Astrocyte of the spinal cord (primary cell): ENCODE measurements at places on chromosomes 11 and 22.

DNA sequence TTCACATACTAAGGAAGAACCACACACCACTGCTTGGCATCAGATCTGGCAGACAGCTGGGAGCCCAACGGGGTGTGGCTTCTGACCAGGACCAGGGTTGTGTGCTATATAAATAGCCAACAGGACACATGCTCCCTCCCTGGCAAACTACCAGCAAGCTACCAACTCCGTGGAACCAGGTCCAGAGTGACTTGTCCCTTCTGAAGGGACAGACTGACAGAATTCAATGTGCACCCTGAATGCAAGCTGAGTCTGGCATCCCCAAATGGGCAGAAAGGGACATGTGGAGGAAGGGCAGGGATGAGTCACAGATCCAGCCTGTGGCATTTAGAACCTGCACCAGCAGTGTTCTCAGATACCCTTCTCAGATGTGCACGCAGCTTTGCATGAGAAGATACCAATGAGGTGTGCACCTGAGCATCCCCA is 92.9 kb downstream of the MICAL3 start:
- DNase-seq: no peak

- DNase-seq: no peak
These were observed 2.8 kb downstream of the KCTD14 start for GRCh38 chr11:78020246-78020645.

- DNase-seq: no peak
These were observed 11.3 kb downstream of the DERL3 start for GRCh38 chr22:23827351-23827995.

- peak; percentile 69 for DNase-seq
These were observed 38.5 kb upstream of the CYP2D6 start for GRCh38 chr22:42169055-42169469.

DNA sequence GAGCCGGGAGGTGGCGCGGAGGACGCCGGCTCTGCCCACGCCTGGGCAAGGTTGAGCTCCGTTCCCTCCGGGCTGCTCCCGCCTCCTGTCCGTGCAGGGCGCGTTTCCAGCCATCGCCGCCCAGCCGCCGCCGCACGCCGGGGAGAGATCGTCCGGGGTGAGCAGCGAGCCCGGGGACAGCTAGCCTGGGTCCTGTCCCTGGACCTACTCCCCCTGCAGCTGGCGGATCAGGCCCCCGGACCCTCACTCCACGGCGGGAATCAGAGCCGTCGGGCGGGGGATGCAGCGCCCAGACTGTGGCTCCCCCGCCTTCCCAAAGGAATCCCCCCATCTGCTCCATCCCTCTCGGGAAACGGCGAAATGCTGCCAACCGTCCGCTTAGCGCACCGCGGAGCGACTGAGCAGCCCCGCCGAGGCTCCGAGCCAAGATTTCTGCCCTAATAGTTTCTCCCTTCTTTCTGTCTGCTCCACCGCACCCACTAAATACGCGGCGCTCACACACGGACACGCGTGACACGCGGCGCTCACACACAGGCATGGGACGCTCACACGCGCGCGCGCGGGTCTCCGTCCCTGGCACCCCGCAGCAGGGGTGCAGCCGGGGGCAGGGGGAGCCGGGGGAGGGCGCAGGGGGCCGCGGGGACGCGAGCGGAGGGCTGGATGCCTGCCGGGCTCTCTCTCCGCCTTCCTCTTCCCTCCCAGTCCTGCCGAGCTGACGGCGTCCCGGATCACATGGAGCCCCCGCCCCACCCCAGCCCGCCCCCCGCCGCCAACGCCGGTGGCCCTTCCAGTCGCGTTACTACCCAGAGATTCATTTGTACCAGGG is at the start of gene KCNJ5:
Gene KCNJ5 (plus strand): TSS at position 814 of the 826 bp plus-strand sequence. CDS start 19,918 bp downstream, outside the sequence.
- DNase-seq: no peak

DNA sequence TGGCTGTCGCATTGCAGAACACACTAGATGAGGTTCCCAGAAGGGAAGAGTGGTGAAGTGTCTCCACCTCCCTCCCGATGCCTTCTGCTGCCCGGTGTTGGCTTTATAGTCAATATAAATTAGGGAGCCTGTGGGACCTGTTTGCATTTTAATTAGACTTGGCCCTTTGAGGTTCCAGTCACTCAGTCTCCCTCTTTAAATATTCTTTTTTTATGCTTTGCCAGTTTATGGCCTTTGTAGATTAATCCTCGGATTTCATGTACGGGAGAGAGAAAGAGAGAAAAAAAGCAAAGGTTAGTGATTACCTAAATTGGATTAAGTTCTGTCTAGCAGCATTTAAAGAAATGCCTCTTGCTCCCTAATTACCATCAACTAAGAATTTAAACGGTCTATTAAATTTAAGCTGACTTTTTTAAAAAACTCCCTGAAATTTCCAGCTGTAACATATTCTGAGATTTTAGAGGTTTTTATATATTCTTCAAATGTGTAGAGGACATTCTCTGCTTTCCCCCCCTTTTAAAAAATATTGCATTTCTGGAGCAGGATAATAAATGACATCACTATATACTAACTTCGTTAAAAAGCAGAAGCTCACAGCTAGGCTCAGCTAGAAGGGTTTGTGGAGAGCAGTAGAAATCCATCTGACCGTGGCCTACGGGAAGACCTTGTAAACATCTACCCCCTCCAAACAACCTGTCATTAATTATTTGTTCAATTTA is 84.4 kb downstream of the PRR5L start:
- DNase-seq: no peak

DNA sequence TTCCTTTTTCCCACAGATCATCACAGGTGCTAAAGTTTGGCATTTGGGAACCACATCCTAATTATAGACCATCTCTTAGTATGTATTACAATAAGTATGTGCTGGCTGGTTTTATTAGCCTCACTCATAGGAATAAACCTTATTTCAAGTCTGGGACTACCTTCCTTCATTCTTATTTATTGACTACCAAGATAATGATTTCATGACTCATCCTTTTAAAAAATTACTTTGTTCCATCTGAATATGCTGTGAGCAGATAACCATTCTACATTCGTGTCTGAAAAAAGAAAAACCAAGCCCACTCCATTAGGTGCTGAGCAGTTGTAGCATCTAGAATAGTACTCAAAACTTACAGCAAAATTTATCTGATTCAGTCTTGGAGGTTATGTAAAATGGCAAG is 12.3 kb downstream of the TNRC6B start:
- no peak for DNase-seq

GRCh38 chr11:69280451-69280850 is 13.5 kb upstream of the MYEOV start:
- peak; percentile 86 for DNase-seq

- DNase-seq: no peak
These were observed 5.5 kb downstream of the FGF19 start for GRCh38 chr11:69698362-69698761.

DNA sequence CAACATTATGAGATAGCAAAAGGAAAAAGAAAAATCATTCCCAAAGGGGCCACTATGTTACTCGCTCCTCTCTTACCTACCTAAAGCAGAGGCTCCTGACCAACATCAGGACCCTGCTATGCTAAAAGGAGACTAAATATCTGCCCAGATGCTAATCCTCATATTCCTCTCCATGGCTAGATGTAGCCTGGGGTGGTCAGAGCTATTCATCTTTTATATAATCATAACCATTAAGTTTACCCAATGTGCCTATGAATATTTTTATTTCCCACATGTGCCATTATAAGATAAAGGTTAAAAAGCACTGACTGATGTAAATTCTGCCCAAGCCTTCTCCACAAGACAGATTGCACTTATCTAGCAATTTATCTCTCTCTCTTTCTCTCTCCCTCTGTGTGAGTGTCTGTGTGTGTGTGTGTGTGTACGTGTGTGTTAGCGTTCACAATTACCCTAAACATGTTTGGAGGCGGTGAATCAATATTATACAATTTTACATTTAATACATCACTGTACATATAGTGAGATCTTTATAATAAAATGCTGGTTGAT is 41.2 kb upstream of the ANO5 start:
- DNase-seq: no peak

- DNase-seq: no peak
These were observed 126.6 kb downstream of the BCR start for GRCh38 chr22:23306926-23307325.

DNA sequence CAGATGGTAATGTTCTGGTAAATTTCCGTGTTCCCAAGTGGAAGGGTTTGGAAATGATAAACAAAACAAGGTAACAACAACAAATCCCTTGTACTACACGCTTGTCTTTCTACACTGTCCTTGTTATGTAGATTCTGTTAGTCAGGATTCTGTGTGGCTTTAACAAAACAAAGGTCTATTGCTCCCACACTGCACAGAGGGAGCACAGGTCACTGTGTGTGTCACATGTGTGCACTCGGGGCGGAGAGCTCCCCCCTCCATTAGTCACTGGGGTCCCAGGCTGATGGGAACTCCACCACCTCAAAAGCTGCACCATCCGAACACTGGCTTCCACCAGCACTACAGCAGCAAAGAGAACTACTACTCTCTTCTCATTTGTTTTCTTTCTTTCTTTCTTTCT is 227.9 kb downstream of the NTM start:
- DNase-seq: no peak

DNA sequence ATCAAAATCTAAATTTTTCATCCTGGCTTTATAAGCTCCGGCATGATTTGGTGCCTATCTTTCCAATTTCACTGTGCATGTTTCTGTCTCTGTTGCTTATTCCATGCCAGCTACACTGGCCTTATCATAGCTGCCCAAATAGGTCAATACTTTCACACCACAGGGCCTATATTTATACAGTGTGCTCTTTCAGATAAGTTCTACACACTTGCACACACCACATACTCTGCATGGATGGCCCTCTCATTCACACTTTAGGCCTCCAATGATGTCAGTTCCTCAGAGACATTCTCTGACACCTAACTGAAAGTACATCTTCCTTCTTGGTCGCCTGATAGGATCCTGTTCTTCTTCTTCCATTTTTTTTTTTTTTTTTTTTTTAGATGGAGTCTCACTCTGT is 7.0 kb downstream of the ALG8 start:
- no peak for DNase-seq

- no peak for DNase-seq
These were observed 6.1 kb downstream of the MYH9 start for GRCh38 chr22:36381513-36382128.

- no peak for DNase-seq
These were observed 49.7 kb upstream of the MYEOV start for GRCh38 chr11:69244266-69244665.

GRCh38 chr11:19557185-19557584 is 155.5 kb upstream of the NAV2 start:
- DNase-seq: no peak

- DNase-seq: no peak
These were observed 2.3 kb upstream of the CLPB start for GRCh38 chr11:72436661-72437060.

DNA sequence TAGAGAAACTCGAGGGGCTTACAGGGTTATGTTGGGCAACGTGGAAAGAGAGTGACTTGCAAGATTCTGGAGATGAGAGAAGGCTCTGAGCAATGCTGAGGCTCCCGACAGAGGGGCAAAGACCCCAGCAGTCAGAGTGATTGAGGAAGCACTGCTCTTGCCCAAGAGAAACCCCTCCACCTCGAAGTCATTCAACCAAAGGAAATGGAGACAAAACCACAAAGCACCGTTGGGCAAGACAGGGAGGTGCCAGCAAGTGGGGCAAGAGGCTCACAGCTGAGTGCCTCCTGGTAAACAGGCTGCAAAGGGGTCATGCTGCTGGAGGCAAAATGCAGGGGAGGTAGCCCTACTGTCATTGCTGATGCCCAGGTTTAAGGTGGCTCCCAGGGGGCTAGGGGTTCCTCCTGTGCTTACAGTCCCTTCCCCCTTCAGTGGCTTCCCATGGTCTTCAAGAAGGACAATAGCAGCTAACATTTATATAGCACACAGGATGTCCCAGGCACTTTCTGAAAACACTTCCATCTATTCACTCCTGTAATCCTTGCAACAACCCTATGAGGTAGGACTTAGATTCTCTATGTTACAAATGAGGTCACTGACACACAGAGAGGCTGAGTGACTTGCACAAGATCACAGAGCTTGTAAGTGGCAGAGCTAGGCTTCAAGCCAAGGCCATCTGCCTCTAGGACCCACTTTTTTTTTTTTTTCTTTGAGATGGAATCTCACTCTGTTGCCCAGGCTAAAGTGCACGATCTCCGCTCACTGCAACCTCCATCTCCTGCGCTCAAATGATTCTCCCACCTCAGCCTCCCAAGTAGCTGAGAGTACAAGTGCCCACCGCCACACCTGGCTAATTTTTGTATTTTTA is 18.1 kb upstream of the MYH9 start:
- DNase-seq: no peak

DNA sequence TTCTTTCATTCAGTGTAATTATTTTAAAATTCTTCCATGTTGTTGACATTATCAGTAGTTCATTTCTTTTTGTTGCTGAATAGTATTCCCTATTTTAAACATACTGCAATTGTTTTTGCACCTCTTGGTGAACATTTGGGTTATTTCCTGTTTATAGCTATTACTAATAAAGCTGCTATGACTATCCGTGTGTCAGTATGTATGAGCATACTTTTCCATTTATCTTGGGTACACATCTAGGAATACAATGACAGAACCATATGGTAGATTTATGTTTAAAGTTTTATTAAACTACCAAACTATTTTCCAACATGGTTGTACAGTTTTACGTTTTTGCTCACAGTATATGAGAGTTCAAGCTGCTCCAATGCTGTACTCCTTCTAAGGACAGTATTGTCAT is 22.0 kb upstream of the FIBIN start:
- no peak for DNase-seq

GRCh38 chr11:85536438-85536837 is 90.7 kb downstream of the DLG2 start:
- DNase-seq: no peak

DNA sequence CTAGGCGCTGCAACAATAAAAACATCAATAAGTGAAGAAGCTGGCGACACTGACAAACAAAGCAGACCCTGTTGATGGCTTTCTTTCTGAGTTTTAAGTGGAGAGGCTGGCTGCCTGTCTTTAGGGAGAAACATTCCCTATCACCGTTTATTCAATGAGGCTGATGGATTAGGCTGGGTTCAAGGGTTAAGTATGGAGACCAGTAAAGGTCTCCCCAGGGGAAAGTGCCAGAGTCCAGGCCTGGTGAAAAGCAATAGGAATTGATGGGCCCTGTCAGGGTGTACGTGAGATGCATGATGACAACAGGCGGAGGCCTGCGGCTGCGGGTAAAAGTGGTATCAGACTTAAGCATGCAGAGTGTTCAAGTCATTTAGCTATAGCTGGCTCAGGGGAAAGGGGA is 102.6 kb downstream of the ALX4 start:
- no peak for DNase-seq

- DNase-seq: peak; percentile 47
These were observed 76.1 kb upstream of the RTL6 start for GRCh38 chr22:44574057-44574639.

DNA sequence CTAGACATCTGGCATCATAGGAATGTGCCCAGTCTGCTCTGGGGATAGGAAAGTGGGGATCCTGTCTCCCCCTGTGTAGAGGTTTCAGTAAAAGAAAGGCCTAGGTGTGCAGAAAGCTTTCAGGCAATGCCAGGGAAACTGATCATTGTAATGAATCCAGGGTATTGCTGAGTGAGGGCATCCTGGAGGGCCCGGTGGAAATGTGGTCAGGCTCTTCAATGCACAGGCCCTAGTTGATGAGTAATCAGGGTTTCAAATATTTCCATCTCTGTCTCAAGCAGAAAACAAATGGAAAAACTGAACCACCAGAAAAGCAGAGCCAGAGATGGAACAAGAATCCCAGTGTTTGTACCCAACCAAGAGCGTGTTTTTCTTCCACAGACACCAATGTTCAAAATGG is 2.0 kb downstream of the CD3E start:
- no peak for DNase-seq
